Testis (tissue), 5 donors: ENCODE measurements at places on chromosomes 5 and 9. TPM values are rescaled to one million over a fixed set of nuclear protein-coding genes. Genes with fewer than 3 reads are reported as not detected.

DNA sequence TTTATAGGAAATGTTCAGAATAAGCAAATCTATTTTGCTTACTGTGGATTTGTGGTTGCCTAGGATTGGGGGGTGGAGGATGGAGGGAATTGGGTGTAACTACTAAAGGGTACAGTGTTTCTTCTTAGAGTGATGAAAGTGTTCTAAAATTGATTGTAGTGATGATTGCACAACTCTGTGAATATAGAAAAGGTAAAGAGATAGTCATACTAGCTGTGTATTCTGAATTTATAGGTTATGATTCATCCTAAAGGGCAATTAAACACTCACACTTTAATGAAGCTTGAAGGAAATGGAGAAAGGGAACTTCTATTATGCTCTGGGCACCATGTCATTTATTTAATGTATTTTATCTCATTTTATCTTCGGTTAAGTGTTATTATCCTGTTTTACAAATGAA lies 9.9 kb downstream of the TXNDC8 start:
- H3K27ac ChIP-seq, result no peak overlapping the region
- H3K27me3 ChIP-seq, result no peaks in the 10 kb centered on the region
- no peaks in the 10 kb centered on the region for H3K36me3 ChIP-seq

DNA sequence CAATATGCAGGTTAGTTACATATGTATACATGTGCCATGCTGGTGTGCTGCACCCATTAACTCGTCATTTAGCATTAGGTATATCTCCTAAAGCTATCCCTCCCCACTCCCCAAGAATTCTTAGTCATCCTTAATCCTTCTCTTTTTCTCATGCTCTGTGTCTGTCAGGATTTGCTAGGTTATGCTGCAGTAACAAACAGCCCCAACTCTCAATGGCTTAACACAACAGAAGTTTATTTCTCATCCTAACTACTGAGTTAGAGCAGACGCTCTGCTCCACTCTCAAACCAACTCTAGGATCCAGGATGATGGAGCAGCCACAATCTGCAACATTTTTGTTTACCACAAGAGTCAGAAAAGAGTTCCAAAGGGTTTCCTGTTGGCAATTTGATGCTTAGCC lies 28.2 kb upstream of the FAM169A start:
- H3K27me3 ChIP-seq, result no peaks in the 10 kb centered on the region
- DNase-seq, result no peak
- no peak overlapping the region for H3K27ac ChIP-seq

DNA sequence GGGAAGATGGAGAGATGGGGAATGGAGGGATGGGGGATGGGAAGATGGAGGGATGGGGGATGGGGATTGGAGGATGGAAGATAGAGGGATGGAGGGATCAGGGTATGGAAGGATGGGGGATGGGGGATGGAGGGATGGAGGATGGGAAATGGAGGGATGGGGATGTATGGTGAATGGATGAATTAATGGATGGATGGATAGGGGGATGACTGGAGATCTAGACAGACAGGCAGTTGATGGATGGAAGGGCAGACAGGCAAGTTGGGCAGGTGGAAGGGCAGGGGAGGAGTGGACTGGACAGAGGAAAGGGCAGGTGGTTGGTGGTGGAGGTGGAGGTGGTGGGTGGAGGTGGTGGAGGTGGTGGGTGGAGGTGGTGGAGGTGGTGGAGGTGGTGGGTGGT lies 167.2 kb downstream of the C9orf50 start:
- no peaks in the 10 kb centered on the region for H3K27me3 ChIP-seq
- peaks cover 30% of the 10 kb centered on the region for H3K4me1 ChIP-seq
- H3K4me3 ChIP-seq, result no peak overlapping the region
- no peak for DNase-seq
- H3K36me3 ChIP-seq, result no peaks in the 10 kb centered on the region

DNA sequence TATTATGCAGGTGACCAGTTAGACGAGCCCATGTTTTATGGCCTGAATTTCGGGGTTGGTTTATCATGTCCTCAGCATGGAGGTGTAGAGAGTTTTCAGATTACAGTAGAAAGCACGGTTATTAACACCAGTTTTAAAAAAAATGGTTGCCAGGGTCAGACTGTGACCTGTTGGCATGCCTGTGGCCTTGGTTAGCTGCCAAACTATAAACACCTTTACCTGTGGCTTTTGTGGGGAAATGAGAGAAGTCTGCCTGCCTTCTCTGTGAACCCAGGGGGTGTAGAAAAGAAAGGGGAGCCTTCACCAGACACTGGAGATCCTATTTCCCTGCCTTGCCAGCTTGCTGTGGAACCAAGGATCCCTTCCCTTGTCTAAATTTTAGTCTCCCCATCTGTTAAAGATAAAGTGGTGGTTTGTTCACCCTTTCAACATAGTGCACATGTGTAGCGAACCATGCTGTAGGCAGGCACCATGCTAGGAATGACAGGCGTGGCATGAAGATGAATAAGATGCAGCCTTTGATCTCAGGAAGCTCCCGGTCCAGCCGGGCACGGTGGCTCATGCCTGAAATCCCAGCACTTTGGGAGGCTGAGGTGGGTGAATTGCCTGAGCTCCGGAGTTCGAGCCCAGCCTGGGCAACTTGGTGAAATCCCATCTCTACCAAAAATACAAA lies 6.1 kb upstream of the PHF19 start:
- no peaks in the 10 kb centered on the region for H3K36me3 ChIP-seq
- no peaks in the 10 kb centered on the region for H3K27me3 ChIP-seq
- no peak overlapping the region for H3K4me3 ChIP-seq
- peaks cover 12% of the 10 kb centered on the region for H3K4me1 ChIP-seq
- no peak for DNase-seq
- H3K27ac ChIP-seq, result no peak overlapping the region

Gene IFNA13
- 0.63 TPM for total RNA-seq

Gene TSSK1B
- total RNA-seq, result 26.1 TPM

Gene TEX48
- total RNA-seq, result 44.0 TPM
